Caki2 (cell line): ENCODE measurements at places on chromosomes 4 and X. TPM values are rescaled to one million over a fixed set of nuclear protein-coding genes. Genes with fewer than 3 reads are reported as not detected.
A peak's percentile ranks its signal among the peaks of the same experiment; 100 is the strongest.

The EDA2R gene
- 6.5 and 10.4 TPM in 2 replicates for total RNA-seq

The GPRASP3 gene
- total RNA-seq = 0.55 and 3.3 TPM in 2 replicates

- no peak for DNase-seq
Measured at GRCh38 chr4:66197451-66197850, 527.2 kb upstream of the EPHA5 start.

DNA sequence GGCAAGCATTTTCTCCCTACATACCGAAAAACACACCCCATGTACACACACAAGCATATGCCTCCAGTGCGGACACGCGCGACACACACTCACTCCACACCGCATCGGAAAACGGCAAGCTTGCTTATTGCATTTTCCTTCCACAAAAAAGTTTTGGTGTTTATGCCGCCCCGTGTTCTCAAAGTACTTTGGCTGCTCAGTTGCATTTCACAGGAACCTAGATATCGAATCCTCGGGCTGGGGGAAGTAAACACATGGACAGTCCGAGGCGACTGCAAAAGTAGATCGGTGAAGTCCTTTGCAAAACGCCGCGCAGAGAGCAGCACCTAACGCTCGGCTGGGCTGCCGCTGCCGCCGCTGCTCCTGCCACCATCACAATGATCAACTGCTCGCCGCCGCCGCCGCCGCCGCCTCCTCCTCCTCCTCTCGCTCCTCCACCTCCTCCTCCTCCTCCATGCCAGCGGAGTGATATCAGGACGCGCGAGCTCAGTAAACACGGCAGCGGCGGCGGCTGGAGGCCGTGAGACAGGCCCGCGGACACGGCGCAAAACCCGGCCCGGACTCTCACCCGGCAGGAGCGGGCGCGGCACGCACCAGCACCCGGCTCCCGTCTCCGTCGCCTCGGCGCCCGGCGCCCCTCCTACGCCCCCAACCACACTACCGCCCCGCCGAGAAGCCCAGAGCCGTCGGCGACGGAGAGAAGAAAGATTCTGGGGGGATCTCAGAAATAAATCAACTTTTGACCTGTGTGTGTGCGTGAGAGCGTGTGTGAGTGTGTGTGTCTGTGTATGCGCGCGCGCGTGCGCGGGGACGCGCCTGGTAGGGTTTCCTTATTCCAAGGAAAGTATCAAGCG is at the start of gene MAML3:
MAML3 (minus strand) TSS at position 467 of the 854 bp plus-strand sequence. CDS start 857 bp downstream, outside the sequence.
- peak; percentile 93 for DNase-seq

- DNase-seq = no peak
Measured at GRCh38 chr4:40196724-40197281, at the start of gene RHOH. RHOH (plus strand) TSS chr4:40197031; CDS start chr4:40243387, 46,356 bp downstream.

DNA sequence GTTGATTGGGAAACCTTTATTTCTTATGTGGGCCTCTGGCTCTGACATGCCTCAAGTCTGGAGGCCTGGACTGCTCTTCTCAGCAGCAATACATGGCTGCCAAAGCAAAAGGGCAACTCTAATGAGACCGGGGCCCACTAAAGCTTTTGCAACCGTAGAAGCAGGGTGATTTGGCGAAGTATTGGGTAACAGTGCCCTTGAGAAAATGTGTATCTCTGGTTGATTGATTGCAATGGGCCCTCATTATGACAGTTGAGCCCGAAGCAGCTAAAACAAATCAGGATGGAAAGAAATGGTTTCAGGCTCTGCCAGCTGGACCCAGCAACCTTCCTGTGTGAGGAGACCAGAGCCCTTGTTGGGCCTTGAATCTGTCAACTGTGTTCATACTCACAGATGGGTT is 73.4 kb downstream of the CLCN4 start:
- no peak for DNase-seq

- no peak for DNase-seq
Measured at GRCh38 chrX:135463937-135464336, 42.2 kb downstream of the SMIM10L2A start.
